ENCODE measurements at places on chromosomes 12 and 14. TPM values are rescaled to one million over a fixed set of nuclear protein-coding genes. Genes with fewer than 3 reads are reported as not detected.

- H3K27me3 ChIP-seq: no peaks in the 10 kb centered on the region
- H3K4me1 ChIP-seq: no peaks in the 10 kb centered on the region
- H3K27ac ChIP-seq: no peak overlapping the region
- no peaks in the 10 kb centered on the region for H3K36me3 ChIP-seq
Measured at GRCh38 chr14:67900231-67900630, 80.7 kb downstream of the RAD51B start.

GRCh38 chr12:16437926-16438325 is 90.5 kb downstream of the MGST1 start:
- no peaks in the 10 kb centered on the region for H3K27me3 ChIP-seq
- no peak overlapping the region for H3K27ac ChIP-seq
- H3K36me3 ChIP-seq: no peaks in the 10 kb centered on the region
- H3K4me3 ChIP-seq: no peak overlapping the region
- H3K4me1 ChIP-seq: no peaks in the 10 kb centered on the region

GRCh38 chr14:31256534-31257243 is 49.1 kb upstream of the HECTD1 start:
- H3K27ac ChIP-seq: no peak overlapping the region
- H3K4me3 ChIP-seq: no peak overlapping the region
- DNase-seq: no peak
- no peaks in the 10 kb centered on the region for H3K36me3 ChIP-seq

Gene AMN
- total RNA-seq: 13.7 TPM

Gene CD69
- total RNA-seq: 11.4 TPM

Gene KLHL33
- total RNA-seq: 0.47 TPM
